ENCODE measurements at places on chromosomes 11 and 22.

DNA sequence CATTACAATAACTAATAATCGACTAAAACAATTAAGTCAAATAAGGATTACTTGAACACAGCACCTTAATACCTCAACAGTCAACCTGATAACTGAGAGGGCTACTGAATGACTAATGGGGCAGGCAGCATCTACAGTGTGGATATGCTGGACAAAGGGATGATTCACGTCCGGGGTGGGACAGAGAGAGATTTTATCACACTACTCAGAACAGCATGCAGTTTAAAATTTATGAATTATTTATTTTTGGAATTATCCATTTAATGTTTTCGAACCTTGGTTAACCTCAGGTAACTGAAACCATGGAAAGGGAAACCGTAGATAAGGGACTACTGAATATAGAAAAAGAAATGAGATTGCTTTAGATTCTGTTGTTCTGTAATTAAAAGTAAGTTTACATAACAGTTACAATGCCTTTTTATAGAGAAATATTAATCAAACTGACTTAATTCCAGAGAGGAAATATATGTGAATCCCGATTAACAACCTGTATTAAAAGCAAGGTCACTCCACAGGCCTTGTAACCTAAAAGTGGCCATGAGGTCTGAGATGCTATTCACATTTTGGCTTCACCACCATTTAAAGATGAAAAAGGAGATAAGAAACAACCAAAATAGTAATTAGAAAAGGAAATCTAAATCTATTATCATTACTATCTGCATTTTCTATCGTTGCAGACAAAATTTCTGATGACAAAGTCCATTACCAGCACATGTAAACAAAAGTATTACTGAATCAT, 119.0 kb upstream of the TP53AIP1 start:
- DNase-seq: no peak

DNA sequence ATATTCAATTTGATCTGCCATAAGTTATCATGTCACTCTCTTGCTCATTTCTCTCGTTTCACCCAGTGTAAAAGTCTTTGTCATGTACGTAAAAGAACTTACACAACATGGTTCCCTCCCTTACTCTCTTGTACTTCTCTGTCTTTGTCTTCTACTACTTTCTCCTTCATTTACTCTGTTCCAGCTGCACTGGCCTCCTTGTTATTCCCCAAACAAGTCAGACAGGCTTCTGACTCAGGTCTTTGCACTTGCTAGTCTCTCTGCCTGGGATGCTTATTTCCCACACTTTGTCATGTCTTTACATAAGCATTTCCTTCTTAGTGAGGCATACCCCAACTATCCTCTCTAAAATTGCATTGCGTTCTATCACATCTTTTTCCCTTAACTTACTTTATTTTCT, 117.3 kb downstream of the CYP2R1 start:
- DNase-seq: no peak

DNA sequence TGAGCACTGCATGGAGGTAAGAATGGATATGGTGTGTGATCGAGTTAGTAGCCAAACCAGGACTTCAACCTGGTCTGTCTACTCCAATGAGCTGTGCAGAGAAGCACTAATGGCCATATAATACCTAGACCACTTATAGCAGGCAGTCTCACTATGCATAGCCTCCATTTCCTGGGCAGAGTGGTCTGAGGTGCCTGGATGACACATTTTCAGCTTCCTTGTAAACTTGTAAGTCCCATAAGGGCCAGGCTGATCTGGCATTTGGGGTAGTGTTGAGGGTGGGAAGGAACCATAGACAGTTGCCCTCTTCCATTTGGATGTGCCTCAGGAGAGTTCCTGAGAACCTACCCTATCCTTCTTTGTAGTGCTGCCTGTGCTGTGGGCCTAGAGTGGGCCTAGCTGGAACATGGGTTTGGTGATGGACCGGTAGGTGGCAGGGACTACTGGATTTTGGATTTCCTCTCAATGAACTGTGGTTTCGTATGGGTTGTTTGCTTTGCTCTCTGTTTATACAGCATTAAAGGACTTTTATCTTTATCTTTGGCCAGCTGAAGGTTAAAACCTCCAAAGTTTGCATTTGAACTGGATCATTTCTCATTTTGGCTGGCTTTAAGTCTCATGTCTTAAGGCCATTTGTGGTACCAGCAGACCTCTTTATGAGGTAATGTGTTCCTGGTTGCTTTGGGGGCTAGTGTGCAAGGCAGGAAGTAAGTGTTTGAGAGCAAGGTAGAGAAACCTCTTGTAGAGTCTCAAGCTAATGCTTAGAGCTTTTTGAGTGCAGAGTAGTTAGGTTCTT, 86.9 kb downstream of the STIM1 start:
- no peak for DNase-seq

DNA sequence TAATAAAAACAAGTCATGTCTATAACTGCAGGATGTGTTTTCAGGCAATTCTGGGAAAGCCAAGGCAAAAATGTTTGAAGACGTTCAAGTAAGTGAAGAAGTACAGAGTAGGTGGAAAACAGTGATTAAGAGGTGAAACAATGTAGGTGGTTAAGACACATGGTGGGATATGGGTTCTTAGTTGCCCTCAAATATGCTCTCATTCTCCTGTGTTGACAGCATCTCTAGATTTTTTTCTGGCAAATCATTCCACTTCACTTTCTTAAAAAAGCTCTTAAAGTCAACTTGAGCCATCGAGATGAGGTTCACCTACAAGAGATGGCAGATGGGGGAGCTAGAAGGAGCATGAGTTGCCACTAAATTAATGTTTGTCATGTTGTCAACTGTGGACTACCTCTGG, 1041.0 kb upstream of the CNTN5 start:
- no peak for DNase-seq

GRCh38 chr11:130144861-130145281, 14.7 kb upstream of the ST14 start:
- DNase-seq: no peak

- DNase-seq: no peak
These were observed 42.0 kb upstream of the TENM4 start for GRCh38 chr11:79482800-79483199.

DNA sequence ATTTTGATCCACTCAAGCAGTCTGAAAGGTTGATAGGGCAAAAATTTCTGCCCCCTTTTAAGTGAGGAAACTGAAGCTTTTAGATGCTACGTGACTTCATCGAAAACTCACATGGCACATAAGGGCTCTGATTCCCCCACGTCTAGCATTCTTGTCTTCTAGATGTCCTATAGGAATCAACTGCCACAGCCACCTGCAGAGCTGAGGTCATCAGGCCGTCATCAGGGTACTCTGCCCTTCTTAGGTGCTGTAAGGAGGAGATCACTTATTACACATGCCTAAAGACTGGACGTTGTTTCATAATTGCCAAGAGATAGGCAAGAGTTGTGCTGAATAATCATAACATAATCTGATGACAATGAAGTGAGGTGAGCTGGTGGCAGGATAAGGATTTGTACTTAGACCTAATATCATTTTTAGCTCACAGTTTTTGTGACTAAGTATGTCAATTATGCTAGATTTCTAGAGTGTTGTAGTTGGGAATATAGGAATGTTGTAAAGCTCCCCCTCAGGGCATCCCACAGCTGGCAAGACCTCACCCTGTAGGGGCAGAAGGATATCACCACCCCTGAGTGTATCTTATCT, 349.4 kb downstream of the METTL15 start:
- no peak for DNase-seq

DNA sequence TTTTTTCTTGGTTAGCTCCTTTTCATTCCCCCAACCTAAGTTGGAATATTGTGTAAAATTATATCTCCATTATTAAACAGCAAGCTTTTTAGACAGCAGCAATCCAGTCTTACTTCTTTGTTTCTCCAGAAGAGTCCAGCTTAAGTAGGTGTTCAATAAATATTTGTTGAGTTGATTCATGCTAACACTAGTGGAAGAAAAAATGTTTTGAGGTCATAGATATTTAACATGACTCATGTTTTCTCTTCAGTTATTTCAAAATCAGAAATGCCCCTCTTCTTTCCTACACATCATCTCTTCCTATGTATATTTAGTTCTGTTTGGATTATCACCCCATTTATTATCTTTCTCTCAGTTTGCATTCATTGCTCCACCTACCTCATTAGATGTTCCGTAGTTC, 20.3 kb downstream of the CCDC83 start:
- no peak for DNase-seq

DNA sequence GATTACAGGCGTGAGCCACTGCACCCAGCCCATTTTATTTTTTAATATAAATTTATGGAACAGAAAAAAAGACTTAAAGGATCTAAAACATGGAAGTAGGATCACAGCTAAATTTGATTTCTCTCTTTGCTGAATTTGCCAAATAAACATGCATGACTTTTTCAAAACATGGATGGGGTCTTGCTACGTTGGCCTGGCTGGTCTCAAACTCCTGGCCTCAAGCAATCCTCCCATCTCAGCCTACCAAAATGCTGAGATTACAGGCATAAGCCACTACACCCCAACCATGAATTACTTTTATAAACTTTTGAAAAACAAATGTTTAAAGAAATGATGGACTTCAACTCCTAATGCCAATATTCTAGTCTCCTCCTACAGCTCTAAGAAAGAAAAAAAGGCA, 61.2 kb downstream of the PHF21A start:
- no peak for DNase-seq

GRCh38 chr11:128525411-128526243, 61.7 kb downstream of the ETS1 start:
- no peak for DNase-seq

DNA sequence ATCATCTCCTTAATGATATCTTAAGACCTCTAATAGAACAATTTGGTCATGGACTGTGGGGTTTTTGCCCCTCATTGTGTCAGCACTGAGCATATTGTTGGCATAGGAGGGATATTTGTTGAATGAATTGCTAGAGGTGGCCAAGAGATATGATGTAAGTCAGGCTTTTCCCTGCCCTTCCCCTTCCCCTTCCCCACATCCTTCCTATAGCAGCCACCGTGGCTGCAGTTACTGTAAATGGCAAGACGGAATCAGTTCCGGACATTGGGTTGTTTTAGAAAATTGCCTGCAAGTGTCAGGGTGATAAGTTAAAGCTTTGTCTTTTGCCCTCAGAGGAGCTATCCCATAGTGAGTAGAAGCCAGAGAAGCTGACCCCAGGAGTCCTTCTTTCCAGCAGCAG, 23.0 kb downstream of the LIMK2 start:
- DNase-seq: no peak

DNA sequence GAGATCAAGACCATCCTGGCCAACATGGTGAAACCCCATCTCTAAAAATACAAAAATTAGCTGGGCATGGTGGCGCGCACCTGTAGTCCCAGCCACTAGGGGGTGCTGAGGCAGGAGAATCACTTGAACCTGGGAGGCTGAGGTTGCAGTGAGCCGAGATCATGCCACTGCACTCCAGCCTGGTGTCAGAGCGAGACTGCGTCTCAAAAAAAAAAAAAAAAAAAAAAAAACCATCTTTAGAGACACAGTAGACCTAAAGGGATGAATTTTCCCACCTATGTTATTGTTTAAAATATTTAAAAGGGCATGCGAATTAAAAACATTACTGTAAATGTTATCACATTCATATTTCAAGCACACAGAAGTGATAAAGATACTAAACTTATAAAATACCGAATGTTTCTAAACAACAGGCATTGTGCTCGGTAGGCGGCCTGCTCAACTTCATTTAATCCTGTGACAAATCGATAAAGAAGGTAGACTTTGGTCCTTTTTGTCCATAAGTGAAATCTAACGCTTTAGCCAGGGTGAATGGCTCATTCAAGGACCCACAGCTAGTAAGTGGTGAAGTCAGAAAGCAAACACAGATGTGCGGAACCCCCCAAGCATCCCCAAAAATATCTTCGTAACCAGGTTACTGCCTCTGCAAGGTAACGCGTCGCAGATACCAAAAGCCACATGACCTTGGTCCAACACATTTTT, 16.1 kb downstream of the NCAPD3 start:
- DNase-seq: no peak

DNA sequence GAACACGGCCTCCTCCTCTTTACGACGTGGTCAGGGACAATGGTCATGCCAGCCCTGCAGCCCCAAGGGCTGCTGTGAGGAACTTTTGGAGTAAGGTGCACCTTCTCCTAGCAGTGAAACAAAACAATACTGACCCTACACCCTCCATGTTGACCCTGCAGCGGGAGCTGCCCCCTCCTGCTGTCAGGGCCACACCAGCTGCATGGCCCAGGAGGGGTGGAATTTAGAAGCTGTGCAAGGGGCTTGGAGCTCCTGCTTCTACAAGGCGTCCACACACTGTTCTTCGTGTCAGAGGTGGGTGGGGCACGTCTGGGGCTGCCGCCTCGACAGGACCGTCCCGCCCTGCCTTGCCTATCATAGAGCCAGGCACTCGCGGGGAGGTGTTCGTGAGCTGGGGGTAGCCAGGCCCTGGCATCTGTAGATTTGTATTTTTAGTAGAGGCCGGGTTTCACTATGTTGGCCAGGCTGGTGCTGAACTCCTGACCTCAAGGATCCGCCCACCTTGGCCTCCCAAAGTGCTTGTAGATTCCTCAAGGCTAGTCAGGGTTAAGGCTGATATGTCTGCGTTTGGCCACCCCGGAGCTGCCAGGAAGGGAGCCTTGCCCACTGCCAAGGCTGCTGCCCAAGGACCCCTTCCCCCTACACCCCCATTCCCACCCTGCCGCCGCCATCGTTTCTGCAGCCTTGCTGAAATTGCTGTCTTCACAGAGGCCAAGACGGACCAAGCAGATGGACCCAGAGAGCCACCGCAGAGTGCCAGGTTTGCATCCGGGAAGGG, 15.9 kb downstream of the INCENP start:
- DNase-seq: peak; percentile 4

GRCh38 chr22:28002863-28003565, 84.0 kb upstream of the PITPNB start:
- no peak for DNase-seq

DNA sequence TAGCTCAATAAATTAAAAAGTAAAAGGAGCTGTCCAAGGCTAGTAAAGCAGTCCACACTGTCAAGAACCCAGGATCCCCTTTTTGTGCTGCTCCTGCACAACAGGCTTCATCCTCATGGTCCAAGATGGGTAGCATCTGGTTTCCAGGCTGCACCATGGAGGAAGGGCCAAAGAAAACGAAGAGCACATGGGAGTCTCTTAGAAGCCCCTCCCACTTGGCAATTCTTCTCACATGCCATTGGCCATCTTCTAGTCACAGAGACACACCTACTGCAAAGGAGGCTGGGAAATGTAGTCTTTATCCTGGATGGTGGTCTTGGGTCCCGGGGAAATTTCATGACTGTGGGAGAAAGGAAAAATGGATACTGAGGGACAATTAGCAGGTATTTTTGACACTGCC, 37.8 kb downstream of the PRR5L start:
- DNase-seq: peak; percentile 39

DNA sequence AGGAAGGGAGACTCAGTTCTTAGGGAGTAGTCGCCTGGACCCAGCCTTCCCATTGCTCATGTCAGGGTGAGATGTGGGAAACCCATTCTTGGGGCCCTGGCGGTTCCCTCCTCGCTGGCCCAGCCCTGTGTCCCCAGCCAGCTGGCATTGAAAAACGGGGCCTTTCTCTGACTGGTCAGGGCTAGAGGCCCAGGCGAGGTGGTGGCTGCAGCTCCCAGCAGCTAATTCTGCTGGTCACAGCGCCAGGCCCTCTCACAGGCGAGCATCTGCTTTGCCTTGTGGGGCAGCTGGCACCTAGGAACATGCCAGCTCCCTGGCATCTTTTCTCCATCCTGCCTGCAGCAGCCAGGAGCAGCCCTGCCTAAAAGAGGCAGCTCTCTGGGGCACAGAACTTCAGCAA, 20.1 kb downstream of the TSPAN18 start:
- DNase-seq: no peak

Data from kidney (tissue), 22 donors.